Memory B cell (primary cell): ENCODE measurements at places on chromosomes 13 and 19.

GRCh38 chr19:29547361-29547960 lies 21.7 kb downstream of the VSTM2B start:
- DNase-seq, result no peak

DNA sequence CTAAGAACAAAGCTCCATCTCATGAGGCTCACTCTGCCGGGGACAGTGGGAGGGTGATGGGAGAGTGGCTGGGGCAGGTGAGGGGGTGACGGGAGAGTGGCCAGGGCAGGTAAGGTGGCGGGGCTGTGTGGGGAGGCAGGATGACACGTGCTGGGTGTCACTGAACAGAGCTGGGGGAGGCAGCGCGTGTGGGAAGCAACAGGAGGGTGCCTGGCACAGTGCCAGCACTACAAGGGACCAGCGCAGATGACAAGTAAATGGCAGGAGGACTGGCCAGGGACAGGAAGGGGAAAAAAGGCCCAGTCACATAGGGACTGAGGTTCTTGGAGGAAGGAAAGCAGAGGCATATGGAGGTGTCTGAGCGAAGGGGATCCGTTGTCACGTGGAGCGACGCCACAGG lies 129.9 kb downstream of the RNF17 start:
- no peak for DNase-seq

DNA sequence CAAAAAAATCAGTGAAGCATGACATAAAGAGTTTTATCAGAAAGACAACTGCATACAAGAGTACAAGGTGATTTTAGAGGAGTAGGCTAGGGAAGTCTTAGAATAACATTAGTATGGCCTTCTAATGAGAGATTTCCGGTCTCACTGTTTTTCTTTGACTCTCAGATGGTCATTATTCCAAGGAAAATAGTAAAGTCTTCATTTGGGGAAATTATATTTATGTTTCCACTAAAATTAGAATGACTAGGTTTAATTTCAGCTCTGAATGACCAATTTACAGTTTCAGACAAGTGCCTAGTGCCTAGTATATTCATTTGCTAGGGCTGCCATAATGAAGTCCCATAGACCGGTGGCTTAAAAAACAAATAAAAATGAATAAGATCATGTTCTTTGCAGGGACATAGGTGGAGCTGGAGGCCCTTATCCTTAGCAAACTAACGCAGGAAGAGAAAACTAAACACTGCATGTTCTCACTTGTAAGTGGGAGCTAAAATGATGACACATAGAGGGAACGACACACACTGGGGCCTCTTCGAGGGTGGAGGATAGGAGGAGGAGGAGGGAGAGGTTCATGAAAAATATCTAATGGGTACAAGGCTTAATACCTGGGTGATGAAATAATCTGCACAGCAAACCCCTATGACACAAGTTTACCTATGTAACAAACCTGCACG lies 303.1 kb downstream of the PCDH9 start:
- DNase-seq, result no peak

DNA sequence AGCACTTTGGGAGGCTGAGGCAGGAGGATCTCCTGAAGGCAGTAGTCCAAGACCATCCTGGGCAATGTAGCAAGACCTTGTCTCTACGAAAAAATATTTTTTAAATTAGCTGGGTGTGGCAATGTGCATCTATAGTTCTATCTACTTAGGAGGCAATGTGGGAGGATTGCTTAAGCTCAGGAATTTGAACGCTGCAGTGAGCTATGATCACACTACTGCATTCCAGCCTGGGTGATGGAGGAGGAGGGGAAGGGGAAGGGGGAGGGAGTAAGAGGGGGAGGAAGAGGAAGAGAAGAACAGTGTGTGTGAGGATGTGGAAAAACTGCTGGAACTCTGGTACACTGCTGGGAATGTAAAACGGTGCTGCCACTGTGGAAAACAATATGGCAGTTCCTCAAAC lies 9.2 kb upstream of the CLIP3 start:
- DNase-seq, result no peak

DNA sequence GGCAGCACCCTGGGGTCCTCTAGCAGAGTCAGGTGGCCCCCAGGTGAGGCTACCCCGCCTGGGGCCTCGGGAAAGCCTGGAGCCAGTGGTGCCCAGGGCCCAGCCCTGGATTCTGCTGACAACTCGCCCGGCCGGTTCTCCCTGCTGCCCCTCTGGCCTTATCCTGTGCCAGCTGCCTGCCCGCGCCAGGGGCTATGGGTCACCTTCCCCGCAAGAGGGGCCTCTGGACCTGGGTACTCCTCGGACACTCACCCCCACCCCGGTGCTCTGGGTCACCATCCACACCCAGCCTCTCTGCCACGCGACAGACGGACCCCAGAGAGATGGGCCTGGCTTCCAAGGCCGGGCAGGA lies 24.0 kb downstream of the ZBTB7A start:
- no peak for DNase-seq

DNA sequence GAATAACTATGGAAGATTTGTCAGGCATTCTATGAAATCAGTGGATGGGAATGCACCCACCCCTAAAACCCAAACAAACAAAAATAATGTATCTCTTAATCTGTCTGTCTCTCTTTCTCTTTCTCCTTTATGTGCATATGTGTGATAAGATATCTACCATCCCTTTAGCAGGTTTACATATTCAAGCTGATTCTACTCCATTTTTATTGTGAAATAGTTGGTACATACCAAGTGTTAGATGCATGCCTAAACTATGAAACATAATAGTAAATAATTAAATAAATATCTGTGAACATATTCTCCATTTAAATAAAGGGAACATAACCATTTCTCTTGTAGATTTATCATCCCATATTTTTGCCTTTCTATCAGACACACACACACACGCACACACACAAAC lies 121.8 kb upstream of the PCDH9 start:
- DNase-seq, result no peak

DNA sequence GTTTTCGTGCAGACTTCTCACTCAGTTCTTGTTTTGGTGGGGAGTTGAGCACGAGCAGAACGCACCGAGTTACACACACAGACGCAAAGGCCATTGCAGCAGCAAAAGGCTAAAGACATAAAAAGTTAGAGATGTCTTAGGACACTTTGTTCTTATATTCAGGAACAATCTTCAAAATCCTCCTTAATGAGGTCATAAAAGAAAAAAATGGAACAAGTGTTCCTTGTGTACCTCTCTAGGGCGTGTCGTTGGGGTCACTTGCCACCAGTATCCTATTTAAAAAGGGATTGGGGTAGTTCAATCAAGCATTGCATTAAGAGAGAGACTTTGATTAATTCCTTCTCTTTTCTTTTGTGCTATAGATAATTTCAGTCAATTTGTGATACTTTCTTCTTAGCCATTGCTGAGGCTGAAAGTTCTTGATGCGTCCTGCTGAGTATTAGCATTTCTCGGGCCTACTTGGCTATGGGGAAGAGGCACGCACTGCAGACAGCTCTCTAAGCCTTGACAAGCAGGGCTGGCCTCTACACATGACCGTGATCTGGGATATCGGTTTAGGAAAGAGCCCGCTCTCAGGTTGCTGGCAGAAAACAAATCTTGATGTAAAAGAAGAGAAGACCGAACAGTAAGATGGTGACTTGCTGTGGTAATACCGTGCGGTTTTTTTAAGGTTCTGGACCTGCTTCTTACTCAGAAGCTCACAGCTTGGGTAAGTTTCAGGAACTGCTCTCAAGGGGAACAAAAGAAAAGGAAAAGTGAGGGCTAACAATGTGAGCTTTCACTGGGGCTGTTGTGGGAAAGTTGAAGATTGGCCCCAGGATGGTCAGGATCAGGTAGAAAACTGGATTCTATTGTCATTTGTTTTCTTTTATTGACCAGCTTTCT lies 223.6 kb downstream of the TM9SF2 start:
- no peak for DNase-seq

GRCh38 chr13:33347861-33348260 lies 62.3 kb upstream of the STARD13 start:
- DNase-seq, result no peak

- no peak for DNase-seq
Measured at GRCh38 chr13:27450921-27451471, 632 bp upstream of the MTIF3 start.

GRCh38 chr13:76398425-76398824 lies 487.8 kb downstream of the KCTD12 start:
- DNase-seq, result no peak

- DNase-seq, result no peak
Measured at GRCh38 chr13:52125547-52125946, 3.3 kb downstream of the NEK5 start.

DNA sequence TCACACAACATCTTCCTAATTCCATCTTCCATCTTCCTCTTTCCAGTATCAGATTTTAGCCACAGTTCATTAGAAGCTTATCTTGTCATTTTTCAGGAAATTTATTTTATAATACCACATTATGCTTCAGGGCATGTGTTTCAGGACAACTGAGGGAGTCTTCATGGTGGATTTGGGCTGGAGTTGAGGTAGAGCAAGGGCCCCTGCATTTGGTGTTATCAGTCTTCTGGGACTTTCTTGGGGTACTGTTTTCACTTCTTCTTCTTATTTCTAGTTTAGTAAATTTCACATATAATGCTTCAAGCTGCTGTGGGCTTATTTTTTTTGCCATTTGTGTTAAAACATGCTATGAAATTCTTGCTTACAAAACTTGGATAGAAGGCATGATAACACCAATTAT lies 188.7 kb downstream of the LHFPL6 start:
- DNase-seq, result no peak

DNA sequence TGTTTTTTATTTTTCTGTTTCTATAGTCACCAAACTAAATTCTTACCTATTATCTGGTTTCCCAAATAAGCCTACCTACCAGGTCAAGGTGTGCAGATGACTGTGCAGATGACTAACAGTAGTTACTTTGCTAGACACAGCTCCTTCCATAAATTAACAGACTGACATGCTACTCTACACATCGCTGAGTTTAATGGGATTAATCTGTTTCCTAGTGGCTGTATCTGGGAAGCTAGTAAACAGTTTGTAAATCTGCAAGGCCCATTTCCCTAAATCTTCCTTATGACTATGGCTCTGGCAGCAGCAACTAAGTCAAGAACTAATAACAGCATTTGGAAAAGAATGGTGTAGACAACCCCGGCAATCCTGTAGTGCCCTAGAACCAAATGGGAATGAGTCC lies 27.9 kb downstream of the MIPEP start:
- DNase-seq, result no peak

GRCh38 chr19:14782626-14783409 lies 4.5 kb upstream of the ADGRE2 start:
- no peak for DNase-seq

GRCh38 chr13:74449811-74450524 lies 315.8 kb upstream of the KLF12 start:
- DNase-seq, result no peak

DNA sequence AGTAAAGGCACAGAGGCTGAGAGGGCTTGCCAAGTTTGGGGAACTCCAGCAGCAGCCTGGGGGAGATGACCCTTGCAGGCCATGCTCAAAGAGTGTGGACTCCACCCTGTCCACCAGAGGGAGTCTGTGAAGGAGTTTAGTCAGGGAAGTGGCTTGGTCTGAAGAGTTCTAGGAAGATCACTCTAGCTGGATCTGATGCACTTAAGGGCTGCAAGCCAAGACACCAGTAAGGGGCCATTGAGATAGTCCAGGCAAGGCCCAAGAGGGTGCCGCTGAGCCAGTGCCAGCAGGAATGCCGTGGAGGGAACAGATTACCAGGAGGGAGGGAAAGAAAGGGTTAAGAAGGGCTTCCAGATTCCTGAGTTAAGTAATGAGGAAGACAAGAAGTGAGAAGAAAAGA lies 68.7 kb downstream of the ZAR1L start:
- DNase-seq, result peak; percentile 18

DNA sequence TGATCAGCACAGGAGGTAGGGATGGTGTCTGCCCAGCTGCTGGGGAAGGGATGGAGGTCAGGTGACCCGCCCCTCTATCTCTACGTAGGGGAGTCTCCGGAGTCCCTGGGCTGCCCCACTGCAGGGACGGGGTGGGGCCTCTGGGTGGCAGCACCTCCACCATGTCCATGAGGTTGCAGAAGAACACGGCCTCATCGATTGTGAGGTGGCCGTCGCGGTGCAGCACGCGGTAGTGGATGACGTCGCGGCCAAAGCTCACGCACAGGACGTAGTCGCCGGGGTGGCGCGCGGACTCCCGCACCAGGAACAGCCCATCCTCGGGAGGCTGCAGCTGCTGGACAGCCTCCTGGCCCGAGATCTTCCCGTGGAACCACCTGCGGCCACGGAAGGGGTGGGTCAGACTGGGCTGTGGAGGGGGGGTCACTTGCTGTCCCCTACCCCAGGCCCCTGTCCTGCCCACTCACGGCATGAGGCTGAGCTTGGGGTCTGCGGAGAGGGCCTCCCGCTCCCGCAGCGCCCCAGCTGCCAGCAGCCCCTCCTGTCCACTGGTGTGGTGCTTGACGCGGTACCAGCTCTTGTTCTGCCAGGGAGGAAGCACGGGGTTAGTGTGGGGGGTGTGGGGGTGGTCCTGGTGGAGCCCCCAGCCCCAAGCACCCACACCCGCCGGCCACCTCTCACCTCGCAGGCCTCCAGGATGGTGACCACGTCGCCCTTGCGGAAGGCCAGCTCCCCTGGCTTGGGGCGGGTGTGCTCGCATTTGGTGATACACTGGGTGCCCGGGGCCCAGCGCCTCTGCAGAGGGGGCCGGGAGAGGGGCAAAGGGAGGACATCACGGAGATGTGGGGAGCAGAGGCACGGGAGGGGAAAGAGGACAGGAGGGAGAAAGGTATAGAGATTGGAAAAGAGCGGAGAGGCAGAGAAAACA lies 2.3 kb downstream of the MATK start:
- no peak for DNase-seq

GRCh38 chr13:95470574-95471366 lies 81.8 kb upstream of the CLDN10 start:
- DNase-seq, result no peak

GRCh38 chr19:7879111-7879807 lies 5.1 kb upstream of the PRR36 start:
- no peak for DNase-seq

GRCh38 chr19:47682939-47683338 lies 30.3 kb upstream of the EHD2 start:
- DNase-seq, result no peak

DNA sequence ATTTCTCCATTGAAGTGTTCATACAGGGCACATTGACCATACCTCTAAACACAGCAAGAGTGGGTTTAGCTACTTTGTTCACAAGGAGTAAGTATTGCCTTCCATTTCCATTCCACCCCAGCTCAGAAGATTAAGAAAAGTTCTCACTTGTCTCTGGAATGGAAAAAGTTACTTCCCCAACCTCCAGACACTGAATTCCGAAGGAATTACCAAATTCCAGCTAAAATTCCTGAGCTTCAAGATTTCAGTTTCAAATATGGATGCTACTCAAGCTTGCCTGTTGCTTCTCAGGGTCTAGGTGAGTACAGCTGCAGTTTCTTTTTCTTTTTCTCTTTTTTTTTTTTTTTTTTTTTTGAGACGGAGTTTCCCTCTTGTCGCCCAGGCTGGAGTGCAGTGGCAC lies 33.6 kb downstream of the TEX26 start:
- DNase-seq, result no peak

DNA sequence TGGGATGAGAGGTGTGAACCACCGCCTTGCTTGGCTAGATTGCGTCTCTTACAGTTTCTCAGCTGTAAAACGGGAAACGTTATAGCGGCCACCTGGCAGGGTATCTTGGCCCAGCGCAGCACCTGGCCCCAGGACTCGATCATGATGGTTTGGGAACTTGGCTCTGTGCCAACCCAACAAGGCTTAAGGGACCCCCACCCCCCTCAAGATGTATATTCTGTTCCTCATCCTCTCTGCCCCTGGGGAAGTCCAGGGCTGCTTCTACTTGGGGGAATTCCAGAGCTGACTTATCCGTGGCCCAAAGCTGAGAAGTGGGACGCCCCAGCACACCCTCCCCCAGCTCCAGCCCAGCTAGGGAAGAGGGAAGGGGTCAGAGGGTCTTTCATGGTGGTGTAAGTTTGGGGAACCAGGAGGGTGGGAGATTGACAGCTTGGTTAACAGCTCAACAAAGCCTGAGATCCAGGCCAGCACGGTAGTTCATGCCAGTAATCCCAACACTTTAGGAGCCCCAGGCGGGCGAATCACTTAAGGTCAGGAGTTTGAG lies 695 bp downstream of the ICAM1 start:
- DNase-seq, result peak; percentile 77
